ENCODE measurements at places on chromosomes 3 and 15.

- DNase-seq: no peak
Measured at GRCh38 chr3:184334470-184335158, 2.8 kb upstream of the FAM131A start.

DNA sequence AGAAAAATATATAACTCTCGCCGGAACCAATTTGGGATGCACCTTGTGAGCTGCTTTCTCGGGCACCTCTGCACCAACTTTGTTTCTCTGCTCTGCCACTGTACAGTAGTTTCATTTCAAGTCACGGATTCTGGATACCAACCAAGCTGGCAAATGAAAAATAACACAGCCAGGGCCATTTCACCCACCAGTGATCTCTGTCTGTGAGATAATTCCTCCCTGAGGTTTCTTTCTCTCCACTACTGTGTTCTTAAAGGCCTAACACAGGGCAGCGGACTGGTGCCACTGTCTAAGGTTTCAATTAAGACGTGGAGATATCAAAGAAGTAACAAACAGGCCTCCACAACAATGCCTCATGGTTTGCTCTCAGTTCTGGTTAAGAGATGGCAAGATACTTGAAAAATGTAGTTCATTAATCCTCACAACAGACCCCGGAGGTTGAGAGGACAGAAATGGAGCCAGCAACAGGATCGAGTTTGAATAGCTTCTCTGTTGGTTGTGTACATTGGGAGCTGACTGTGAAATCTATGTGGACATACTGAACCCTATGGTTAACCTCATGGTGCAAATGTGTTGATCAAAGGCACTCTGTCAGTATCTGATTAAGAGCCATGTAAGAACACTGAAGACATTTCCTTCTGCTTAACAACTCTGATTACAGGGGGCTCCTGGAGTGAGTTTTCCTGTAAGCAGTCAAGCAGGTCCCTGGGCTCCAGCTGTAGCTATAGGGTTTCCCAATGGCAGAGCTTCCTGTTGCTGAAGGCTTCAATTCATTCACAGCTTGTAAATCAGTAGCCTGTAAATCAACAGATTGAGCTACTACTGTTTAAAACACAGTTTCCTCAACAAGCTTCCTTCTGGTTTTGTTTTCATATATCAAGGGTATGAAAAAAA lies 470.5 kb downstream of the EPHA3 start:
- DNase-seq: no peak

DNA sequence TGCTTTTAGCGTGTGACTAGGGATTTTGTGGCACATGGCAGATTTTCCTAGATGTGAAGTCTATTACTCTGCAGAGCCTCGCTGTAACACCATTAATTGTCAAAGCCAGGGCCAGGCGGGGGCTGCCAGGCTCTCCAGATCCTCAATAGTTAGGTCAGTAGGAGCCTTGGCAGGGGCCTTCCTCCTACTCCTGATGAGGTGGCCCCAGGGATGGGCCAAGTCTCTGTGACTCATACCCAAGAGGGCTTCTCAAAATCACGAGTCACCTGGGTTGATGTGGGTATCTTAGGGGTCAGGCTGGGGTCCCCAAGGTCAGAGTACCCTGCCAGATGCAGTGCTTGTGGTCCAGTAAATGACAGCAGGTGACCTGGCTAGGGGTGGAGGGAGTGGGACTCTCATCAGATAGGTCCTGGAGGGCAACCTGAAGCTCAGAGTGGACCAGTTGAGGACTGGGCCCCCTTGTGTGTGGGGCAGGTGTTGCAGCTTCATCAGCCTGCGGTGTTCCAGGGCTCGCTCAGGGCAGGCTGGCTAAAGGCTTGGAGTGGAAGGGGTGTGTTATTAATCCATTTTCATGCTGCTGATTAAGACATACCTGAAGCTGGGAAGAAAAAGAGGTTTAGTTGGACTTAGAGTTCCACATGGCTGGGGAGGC lies 88.5 kb upstream of the MYZAP start:
- DNase-seq: no peak

- no peak for DNase-seq
Measured at GRCh38 chr3:56775838-56776555, 25.8 kb downstream of the ARHGEF3 start.

DNA sequence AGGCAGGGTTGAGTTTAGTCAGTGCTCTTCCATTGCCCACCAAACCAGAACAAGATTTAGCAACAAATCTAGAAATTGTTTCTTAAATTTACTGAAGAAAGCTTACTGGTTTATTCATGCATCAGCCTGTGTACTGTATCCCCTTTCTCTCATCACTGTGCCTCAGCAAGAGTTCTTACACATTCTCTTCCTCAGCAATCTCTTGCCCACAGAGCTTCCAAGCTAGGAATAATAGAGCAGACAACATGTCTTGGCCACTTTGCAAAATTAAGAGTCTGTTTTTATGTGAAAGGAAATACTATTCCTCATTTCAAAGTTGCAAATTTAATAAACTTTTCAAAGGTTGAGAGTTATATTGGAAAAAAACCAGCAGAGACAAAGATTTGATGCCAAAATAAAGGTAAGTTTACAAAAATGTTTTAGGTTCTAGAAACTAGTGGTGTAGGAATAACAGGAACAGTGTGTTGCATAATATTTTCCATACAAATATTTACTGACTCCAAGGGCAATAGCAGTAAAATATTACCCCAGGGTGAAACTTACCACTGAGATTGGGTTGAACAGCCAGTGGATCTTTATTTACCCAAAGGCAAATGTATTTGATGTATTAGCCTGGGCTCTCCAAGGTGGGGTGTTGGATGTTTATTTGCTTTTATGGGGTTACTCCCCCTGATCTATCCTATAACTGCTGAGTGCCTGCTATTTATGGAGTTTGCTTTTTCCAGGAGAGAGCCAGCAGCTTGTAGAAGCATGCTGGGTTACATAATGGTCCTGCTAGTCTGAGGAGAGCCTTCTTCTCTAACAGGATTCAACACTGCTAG lies 276.7 kb downstream of the ADAMTSL3 start:
- no peak for DNase-seq

DNA sequence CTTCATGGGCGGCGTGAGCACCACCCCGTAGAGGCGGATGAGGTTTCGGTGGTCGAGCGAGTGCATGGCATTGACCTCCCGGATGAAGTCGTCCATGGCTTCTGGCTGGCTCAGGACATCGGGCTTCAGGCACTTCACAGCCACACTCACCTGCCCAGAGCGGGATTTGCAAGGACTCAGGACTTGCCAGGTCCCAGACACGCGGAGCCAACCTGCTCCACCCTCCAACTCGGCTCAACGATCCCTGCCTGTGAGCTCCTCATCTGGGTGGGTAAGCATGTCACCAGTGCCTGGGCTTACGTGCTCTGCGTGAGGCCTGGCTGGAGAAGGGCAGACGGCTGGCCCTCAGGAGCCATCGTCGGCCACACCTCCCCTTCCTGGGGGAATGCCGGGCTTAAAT lies 25.2 kb downstream of the TNK2 start:
- no peak for DNase-seq

GRCh38 chr3:27358372-27358771 lies 10.8 kb downstream of the NEK10 start:
- no peak for DNase-seq

GRCh38 chr3:20696388-20697150 lies 510.6 kb upstream of the SGO1 start:
- DNase-seq: no peak

- DNase-seq: no peak
Measured at GRCh38 chr3:194996746-194997145, 274.2 kb downstream of the XXYLT1 start.

- DNase-seq: no peak
Measured at GRCh38 chr3:46846624-46847542, 16.4 kb downstream of the MYL3 start.

DNA sequence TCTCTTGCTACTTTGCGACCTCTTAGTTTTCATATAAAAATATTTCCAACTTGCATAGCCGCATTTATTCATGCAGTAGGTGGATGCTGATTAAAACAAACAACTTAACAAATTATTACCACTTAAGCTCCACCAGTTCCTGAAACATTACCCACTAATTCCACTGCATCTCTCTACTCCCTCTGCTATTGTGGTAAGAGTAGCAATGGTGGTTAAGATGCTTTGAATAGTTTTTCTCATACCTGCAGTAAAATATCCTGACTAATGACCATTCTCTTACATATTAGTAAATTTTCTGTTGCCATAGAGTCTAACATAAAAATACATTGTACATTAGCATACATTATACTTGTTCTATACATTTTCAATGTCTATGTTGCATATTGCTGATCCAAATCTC lies 397.6 kb upstream of the PLSCR5 start:
- DNase-seq: peak; percentile 40

- no peak for DNase-seq
Measured at GRCh38 chr3:183430325-183430957, 2.0 kb upstream of the MCF2L2 start.

GRCh38 chr15:58467121-58467721 lies 35.4 kb downstream of the LIPC start:
- no peak for DNase-seq

DNA sequence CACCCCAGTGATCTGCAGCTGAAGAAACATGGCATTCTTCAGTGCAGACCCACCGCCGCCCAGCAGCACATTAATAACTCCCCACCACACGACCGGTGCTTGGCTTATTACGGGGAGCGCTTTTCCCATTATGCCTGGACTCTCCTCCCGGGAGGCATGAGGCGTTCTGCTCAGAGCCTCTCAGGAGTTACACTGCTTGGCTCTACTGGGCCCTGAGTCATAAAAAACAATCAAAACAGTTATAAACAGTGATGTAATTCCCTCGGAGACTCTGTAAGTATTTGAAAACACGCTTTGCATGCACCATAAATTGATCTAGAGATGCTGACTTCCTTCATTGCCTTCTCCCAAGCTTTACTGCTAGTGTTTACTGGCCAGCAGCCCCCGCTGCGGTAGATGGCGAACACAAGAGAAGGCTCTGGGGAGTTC lies 77.1 kb upstream of the SNRPA1 start:
- no peak for DNase-seq

GRCh38 chr15:85625856-85626255 lies 168.9 kb downstream of the KLHL25 start:
- DNase-seq: no peak

GRCh38 chr15:48242015-48242414 lies 35.9 kb downstream of the SLC12A1 start:
- DNase-seq: no peak

DNA sequence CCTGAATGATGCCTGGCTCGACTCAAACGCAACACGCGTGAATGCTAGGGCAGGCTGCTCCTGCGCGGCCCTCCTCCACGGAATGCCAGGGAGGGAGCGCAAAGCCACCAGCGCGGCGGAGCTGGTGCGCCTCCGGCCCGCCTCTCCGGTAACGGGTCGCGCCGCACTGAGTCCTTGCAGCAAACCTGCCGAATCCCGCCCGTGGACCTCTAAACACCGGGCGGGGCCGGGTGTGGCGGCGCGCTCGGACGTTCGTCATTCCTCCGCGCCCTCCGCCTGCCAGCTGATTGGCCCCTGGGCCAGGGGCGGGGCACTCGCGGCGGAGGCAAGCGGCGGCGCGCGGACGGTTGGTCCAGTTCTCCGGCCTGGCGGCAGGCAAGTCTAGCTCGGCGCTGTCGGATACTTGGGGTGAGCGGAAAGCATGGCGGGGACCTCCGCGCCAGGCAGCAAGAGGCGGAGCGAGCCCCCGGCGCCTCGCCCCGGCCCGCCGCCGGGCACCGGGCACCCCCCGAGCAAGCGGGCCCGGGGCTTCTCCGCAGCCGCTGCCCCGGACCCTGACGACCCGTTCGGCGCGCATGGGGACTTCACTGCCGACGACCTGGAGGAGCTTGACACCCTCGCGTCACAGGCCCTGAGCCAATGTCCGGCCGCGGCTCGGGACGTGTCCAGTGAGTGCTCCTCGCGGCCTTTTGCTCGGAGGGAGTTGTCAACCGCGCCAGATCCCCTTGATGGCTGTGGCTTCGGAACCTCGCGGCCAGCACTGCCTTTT lies at the start of gene ATRIP:
Gene ATRIP (plus strand): TSS at position 313 of the 769 bp plus-strand sequence. CDS start 109 bp downstream, at position 422.
- DNase-seq: no peak

DNA sequence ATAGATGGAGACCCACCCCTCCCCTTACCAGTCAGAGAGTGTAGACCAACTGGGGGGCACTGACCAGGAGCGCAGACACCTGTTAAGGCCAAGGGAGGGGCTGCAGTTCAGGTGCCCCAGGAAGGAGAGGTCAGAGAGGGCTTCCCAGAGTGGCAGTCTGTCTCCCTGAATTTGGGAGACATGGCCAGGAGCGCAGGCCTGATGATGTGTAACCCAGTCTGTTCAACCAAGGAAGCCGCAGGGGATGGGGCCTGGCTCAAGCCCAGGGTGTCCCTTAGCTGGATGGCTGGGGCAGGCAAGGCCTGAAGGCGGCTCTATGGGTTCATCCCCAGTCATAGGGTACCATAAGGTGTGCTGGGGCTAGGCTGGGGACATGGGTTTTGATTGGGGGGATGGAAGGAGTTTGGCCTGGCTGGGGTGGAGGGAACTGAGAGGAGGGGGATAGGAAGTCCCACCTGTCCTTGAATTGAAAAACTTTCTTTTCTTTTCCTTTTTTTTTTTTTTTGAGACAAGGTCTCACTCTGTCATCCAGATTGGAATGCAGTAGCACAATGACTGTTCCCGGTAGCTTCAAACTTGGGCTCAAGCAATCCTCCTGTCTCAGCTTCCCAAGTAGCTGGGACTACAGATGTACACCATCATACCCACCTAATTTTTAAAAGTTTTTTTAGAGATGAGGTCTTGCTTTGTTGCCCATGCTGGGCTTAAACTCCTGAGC lies 75.7 kb downstream of the SMAD6 start:
- no peak for DNase-seq

DNA sequence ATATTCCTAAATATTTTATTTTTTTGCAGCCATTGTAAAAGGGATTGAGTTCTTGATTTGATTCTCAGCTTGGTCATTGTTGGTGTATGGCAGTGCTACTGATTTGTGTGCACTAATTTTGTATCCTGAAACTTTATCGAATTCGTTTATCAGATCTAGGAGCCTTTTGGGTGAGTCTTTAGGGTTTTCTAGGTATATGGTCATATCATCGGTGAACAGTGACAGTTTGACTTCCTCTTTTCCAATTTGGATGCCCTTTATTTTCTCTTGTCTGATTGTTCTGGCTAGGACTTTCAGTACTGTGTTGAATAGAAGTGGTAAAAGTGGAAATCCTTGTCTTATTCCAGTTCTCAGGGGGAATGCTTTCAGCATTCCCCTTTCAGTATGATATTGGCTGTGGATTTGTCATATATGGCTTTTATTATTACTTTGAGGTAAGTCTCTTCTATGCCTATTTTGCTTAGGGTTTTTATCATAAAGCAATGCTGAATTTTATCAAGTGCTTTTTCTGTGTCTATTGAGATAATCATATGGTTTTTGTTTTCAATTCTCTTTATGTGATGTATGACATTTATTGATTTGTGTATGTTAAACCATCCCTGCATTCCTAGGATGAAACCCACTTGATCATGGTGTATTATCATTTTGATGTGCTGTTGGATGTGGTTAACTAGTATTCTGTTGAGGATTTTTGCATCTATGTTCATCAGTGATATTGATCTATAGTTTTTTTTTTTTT lies 11.4 kb upstream of the SLC9A9 start:
- DNase-seq: no peak

DNA sequence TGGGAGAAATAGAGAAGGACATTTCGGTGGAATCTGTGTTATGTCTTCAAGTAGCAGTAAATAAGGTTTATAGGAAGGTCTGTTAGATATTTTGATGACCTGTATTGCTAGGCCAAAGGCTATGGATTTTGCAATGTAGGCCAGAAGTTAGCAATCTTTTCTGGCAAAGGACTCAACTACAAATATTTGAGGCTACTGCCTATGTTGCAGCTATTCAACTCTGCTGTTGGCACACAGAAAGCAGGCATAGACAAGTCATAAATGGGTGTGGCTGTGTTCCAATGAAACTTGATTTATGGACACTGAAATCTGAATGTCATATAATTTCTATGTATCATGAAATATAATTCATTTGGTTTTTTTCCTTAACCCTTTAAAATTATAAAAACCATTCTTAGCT lies 438.7 kb upstream of the C2CD4B start:
- DNase-seq: peak; percentile 31

GRCh38 chr15:73972984-73973682 lies 19.0 kb downstream of the STOML1 start:
- no peak for DNase-seq
